Chondrocyte (in vitro differentiated cells): ENCODE measurements at places on chromosomes 4 and X. TPM values are rescaled to one million over a fixed set of nuclear protein-coding genes. Genes with fewer than 3 reads are reported as not detected.

ITIH6 gene
- 0.08 to 0.15 TPM in 2 of 3 replicates, not detected in the other for total RNA-seq

NALF2 gene
- total RNA-seq: not detected in 3 replicates

DNA sequence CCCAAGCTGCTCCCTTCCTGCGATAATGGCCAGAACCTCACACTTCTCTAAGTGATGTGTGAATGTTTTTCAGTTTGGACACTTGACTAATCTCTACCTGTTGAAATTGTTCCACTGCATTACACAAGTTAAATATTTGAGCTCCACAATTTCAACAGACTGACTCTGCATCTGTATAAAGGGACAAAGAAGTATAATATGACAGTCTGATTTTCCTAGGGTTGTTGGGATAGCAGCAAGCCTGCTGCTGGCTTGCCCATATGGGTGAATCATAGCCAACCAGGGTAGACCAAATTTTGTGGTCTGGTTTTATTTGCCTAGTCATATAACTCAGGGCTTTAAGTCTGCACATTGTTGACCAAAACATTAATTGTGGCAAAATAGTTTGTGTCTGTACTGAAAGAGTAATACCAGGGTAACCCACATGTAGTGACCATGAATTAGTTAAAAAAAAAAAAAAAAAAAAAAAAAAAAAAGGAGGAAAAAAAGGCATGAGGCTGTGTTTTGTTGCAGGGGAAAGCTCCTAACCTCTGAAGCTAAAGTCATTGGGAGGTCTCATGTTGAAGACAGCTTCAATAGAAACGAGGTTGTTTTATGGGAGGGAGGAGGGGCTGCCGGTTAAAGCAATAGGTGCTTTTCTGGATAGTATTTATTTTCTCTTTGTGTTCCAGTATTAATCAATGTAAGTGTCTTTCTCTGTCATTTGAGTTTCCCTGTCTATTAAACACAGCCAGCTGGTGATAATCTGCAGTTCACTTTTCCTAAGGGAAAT lies 534.2 kb downstream of the RAB28 start:
- no peak for DNase-seq

- DNase-seq: no peak
These were observed 87.9 kb downstream of the TSPAN7 start for GRCh38 chrX:38649221-38649620.

DNA sequence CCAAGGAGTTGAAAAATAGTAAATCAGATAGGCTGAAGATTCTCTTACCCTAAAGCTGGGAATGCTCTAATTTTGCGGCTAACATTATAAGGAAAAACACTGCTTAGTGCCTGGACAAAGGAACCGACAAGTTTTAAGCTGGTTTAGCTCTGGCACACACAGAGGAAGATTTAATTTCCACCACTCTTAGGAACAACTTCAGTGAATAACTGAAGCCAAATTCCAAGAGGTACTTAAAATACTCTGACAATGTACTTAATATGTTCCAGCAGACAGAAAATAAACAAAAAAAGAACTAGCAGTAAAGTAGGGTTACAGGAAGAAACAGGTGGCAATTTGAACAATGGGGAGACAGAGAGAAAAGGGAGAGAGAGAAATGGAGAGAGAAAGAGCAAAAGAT lies 340.8 kb upstream of the NDST4 start:
- no peak for DNase-seq

DNA sequence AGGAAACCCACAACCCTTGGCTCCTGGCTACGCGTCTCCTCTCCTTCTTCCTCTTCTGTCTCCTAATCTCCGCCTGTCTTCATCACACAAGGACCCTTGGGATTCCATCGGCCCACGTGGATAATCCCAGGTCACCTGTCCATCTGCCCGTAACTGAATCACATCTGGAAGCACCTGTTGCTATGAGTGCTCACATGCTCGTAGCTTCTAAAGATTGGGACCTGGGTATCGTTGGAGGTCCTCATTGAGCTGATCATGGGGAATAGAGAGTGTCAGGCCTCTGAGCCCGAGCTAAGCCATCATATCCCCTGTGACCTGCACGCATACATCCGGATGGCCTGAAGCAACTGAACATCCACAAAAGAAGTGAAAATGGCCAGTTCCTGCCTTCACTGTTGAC lies 175.4 kb downstream of the SHOX start:
- no peak for DNase-seq
